ENCODE measurements at places on chromosomes 7 and 10. TPM values are rescaled to one million over a fixed set of nuclear protein-coding genes. Genes with fewer than 3 reads are reported as not detected.

GRCh38 chr7:44853391-44853790 lies 5.5 kb upstream of the H2AZ2 start:
- DNase-seq, result peak; percentile 36

- no peak for DNase-seq
Observed at GRCh38 chr7:142950235-142950634, 11.0 kb downstream of the LLCFC1 start.

GRCh38 chr7:143514995-143515735 lies 37.5 kb downstream of the TAS2R41 start:
- no peak for DNase-seq

DNA sequence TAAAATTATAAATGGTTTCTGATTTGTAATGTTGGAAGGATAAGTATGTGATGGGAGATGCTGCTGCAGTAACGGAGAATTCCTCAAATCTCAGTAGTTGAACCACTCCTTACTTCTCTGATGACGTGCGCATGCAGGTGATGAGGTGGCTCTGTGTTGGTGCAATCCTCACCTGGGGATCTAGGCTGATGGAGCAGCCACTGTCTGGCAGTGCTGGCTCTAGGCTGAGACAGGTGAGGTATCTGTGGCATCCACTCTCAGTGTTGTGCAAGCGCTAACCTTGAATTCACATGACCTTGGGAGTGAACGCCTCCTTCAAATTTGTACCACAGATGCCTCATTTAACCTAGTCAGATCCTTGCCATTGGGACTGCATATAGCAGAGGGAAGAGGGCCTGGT lies 35.0 kb downstream of the LHFPL3 start:
- DNase-seq, result no peak

DNA sequence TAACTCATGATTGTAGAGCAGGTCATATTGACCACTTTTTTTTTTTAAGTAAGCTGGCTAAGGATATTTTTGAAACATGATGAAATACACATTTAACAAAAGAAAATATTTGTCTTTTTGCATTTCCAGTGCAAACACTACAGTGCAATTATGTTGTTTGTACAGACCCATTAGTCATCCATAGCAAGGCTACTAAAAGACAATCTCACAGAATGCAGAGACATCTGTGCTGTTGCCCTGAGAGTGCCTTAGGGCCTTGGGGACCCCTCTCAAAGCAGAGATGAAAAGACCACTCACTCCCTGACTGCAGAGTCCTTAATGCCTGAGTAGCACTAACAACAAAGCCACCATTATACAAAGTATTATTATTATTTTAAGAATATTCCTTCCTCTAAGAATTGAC lies 104.5 kb downstream of the NRCAM start:
- no peak for DNase-seq

- DNase-seq, result no peak
Observed at GRCh38 chr10:22259280-22259679, 41.5 kb upstream of the EBLN1 start.

GRCh38 chr7:115099906-115100305 lies 178.0 kb downstream of the MDFIC start:
- peak; percentile 90 for DNase-seq

DNA sequence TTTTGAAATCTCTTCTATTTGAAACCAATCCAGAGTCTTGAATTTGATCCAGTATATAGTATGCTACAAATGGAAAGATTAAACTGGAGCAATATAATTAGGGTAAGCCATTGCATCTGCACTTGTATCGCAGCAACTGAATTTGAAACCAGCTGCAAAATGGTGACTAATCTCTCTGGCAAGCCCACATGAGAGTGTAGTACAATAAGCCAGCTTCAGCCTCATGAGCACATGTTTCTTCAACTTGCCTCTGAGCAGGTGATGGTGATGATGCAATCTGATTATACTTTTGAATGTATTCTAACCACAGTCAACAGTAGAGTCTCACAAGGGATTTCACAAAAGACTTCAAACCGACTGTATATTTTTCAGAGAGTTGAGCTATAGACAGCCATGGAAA lies 829 bp upstream of the RPA3 start:
- peak; percentile 85 for DNase-seq

DNA sequence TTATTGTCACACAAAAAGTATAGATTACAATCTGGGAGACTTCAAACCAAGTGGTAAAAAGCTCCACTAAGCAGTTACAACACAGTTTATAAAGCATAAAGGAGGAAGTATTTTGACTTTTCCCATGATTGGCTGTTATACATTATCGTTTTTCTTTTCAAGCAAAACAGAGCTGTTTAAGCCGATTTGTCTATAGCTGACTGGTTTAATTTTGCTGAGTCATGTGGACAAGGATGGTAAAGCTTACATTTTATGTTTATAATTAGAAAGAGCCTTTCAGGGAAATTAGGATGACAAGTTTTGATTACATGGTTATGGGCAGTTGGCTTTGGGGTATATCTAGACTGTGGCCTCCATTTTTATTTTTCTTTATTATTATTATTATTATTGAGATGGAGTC lies 152.5 kb upstream of the STK17A start:
- no peak for DNase-seq

DNA sequence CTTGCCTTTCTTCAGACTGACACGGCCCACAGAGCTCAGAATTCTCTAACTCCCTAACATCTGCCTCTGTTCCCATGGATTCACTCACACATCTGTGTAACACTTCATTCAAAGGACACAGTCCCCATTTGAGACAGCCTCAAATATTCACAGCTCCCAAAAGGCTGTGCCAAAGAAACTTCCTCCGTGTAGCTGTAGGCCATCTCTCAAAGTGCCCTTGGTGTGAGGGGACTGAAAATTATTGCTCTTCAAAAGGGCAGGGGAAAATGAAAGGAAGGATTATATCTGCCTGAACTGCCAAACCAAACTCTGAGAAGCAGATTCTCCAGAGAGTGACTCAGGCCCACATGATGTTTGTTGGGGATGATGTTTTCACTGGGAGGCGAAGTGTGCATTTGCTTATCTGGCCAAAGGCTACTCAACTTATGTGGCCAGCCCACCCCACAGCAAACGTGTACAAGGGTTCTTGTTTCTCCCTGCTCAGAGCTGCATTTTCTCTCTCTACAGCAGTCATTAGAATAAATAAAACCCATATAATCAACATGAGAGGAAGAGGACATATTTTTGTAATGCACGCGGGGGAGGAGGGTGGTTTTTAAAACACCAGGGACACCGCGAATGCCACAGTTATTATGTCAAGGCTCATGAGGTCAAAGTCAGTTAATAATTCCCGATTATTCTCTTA lies 302.4 kb upstream of the NFE2L3 start:
- peak; percentile 97 for DNase-seq

- DNase-seq, result peak; percentile 16
Observed at GRCh38 chr10:18097524-18097923, 42.7 kb upstream of the CACNB2 start.

DNA sequence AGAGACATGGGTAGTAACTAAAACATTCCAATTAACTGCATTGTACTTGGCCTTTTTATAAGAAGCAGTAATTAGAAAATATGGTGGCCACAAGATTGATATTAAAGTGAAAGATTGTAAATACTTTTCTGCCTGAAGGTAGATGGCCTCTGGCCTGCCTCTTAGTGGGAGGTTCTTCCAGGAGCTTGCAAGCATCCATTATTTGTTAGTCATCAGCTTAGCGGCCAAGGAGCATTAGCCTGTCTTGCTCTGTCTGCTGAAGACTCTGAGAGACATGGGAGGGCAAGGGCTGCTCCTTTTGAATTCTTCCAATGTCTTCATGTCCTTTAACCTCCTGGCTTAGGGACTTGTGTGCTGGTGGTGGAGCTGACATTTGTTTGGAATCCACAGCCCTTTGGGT lies 80.4 kb downstream of the TCF7L2 start:
- no peak for DNase-seq

- DNase-seq, result no peak
Observed at GRCh38 chr7:126843336-126843735, 409.4 kb downstream of the GRM8 start.

- no peak for DNase-seq
Observed at GRCh38 chr7:103859709-103860108, 129.7 kb downstream of the RELN start.

- no peak for DNase-seq
Observed at GRCh38 chr7:45078125-45078681, 10.6 kb downstream of the NACAD start.

DNA sequence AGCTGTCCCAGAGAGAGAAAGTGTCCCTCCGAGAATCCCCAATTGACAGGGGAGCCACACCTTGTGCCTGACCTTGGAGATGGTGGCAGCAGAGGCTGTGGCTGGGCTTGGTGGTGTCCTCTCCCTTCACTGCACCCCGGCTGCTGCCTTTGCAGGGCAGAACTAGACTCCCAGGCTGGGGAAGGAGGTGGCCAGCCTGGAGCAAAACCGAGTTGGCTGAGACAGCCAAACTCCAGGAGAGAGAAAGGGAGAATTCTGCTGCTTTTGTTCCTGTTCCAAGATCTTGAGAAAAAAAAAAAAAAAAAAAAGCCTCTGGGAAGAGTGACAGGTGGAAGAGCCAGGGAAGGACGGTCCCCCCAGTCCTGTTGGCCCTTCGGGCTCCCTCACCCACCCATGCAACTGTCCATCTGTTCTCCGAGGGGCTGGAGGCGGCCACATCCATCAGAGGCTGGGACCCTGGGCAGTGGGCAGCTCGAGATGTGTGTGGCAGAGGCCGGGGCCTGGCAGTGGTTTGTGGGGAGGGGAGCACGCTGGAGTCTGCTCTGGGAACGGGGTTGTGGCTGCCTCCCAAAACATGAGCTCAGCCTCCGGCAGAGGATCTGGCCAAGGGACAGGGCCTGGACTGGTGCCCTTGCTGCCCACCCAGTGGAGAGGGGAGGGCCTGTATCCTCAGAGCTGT lies 35.5 kb downstream of the CLIP2 start:
- no peak for DNase-seq

GRCh38 chr10:8539056-8539455 lies 484.6 kb downstream of the GATA3 start:
- DNase-seq, result peak; percentile 7

- DNase-seq, result peak; percentile 20
Observed at GRCh38 chr7:27593226-27593625, 69.5 kb downstream of the HIBADH start.

DNA sequence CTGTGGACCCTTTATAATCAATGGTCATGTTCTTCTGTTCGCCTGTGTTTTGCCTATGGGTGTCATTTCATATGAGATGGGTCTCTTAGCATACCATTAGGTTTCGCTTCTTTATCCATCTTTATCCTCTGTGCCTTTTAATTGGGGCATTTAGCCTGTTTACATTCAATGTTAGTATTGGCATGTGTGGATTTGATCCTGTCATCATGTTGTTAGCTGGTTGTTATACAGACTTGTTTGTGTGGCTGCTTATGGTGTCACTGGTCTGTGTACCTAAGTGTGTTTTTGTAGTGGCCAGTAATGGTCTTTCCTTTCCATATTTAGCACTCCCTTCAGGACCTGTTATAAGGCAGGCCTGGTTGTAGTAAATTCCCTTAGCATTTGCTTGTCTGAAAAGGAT lies 90.3 kb downstream of the MYO3A start:
- no peak for DNase-seq

GRCh38 chr7:116552602-116553001 lies 27.8 kb downstream of the CAV1 start:
- DNase-seq, result peak; percentile 73

DNA sequence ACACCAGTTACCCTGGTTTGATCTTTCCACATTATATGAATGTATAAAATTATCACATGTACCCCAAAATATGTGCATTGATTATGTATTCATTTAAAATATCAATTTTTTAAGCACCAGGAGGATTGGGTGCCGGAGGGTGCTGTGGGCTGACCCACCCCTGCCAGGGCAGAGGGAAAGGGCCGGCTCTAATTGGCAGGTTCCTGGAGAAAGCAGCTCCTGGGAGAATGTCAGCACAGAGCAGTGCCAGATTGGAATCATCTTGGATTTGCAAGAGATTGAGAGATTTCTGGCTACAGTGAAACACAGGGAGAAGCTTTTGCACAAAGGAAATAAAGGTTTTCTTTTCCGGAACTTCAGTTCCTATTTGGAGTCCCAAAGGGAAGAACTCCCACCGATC lies 264.4 kb upstream of the TCERG1L start:
- DNase-seq, result no peak

GRCh38 chr7:106895246-106895864 lies 30.3 kb downstream of the PIK3CG start:
- no peak for DNase-seq

- DNase-seq, result no peak
Observed at GRCh38 chr7:96589038-96589437, 120.6 kb downstream of the SEM1 start.

The DENND2A gene
- 5.4 TPM for total RNA-seq

The RAB19 gene
- total RNA-seq, result not detected

The AGR2 gene
- not detected for total RNA-seq

The HTR5A gene
- total RNA-seq, result not detected

The OR2A42 gene
- total RNA-seq, result not detected

The FAM185A gene
- 18.4 TPM for total RNA-seq

The LEP gene
- total RNA-seq, result not detected
